ENCODE measurements at places on chromosomes 13 and 19.

- DNase-seq: no peak
Measured at GRCh38 chr19:10624585-10624984, 768 bp upstream of the SLC44A2 start.

- DNase-seq: no peak
Measured at GRCh38 chr13:50074843-50075242, 59.6 kb downstream of the KCNRG start.

DNA sequence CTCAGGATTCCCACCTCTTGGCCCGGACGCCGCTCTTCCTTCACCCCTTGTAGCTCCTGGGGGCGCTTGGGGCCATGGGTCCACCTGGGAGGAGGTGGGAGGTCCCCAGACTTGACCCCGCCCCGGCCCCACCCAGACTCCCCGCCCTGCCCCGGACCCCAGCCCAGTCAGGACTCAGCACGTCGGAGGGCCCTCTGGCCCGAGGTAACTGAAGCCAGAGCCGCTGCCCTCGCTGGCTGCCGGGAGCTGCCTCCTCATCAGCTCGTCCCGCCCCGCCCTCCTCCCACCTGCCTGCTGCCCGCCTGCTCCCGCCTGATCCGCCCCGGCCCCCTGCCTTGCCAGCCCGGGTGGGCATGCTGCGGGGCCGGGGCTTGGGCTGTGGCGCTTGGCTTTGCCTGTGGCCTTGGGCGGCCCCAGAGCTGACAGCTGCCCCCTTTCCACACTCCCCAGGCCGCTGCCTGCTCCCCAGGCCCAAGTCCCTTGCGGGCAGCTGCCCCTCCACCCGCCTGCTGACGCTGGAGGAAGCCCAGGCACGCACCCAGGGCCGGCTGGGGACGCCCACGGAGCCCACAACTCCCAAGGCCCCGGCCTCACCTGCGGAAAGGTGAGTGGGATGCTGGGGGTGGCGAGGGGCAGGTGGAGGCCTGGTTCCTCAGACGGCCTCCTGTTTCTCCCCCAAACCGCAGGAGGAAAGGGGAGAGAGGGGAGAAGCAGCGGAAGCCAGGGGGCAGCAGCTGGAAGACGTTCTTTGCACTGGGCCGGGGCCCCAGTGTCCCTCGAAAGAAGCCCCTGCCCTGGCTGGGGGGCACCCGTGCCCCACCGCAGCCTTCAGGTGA is 9.4 kb downstream of the ARHGAP33 start:
- no peak for DNase-seq

DNA sequence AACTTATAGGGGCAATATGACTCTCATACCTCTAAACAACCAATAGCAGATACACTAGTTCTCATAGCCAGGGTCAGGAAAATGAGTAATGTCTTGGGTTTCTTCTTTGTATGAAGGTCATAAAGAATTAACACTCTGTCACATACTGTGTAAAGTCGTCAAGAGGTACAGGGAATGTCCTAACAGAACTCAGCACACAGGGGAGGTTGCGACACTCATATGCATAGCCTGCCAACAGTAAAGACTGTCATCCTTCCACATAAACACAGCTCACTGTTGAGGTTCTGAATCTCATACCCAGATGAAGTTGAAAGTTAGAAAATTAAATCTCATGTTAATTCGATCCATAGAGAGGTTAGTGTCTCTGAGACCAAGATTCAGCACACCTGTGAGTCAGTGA is 34.2 kb upstream of the ZNF254 start:
- no peak for DNase-seq

DNA sequence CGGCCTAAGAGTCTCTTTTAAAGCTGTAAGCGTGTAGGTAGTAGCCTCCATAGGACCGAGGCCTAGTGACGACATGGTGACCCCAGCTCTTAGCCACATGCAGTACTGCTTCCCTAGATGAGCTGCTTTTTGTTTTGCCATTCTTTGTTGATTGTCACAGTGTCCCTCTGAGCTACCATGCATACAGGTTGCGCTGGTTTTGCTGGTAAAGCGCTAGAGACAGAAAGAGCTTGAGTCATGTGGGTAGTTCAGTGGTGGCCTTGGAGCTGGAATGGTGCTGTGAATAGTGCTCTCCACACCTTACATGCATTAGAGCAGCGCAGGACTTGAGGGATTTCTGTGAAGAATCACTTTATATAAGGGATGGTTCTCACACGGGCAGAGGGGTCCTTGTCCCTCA is 5.1 kb downstream of the HNRNPM start:
- DNase-seq: no peak

- no peak for DNase-seq
Measured at GRCh38 chr19:8491574-8491973, 10.9 kb downstream of the PRAM1 start.

- DNase-seq: no peak
Measured at GRCh38 chr13:66138172-66138811, 1091.8 kb downstream of the PCDH9 start.

- DNase-seq: no peak
Measured at GRCh38 chr19:55441319-55441691, 1.8 kb downstream of the SHISA7 start.

GRCh38 chr13:60411464-60411863 is 14.4 kb downstream of the TDRD3 start:
- DNase-seq: no peak

DNA sequence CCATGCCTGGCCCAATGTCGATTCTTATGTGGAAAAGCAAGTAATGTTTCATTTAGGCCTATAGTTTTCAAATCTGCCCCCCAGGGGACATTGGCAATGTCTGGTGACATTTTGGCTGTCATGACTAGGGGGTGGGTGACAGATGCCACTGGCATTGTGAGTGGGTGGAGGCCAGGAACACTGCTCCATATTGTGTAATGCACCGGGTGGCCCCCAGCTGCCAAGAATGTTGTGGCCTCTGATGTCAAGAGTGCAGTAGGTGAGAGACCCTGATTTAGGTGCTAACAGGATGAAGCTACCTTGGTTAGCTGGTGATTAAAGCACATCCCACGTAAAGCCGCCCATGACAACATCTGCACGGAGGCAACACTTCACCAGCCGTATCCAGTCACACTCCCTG is 10.8 kb downstream of the C19orf44 start:
- DNase-seq: no peak

DNA sequence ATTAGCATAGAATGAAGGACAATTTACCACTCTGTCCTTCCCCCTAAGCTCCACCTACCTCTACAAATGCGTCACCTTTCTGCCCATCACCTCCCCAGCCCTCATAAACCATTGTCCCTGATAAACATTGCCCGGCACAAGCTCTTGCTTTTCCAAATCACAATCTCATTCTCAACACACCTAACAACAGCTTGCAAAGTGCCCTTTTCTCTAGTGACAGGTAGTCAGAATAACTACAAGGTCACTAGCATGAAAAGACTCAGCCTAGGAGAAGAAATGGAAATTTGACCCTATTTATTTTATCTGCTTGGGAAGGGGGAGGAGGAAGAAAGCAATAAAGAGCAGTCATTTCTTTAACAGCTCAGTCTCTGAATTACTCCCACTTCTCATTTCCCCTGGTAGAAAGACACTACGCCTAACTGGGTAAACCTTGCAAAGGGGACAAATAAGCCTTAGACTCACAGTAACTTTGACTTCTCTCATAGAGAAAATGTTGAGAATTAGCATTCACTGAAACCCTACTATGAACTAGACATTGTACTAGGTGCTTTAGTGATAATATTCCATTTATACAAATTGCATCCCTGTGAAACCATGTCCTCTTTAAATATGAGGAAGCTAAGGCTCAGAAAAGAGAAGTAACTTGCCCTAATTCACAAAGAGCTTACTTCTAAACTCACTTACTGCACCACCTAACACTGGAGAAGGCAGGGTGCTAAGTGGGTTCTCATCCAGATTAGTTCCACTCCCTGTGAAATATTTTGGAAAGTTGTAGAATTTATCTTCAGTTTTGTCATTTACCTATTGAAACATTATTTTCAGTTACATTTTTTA is 116.2 kb upstream of the FNDC3A start:
- DNase-seq: no peak

DNA sequence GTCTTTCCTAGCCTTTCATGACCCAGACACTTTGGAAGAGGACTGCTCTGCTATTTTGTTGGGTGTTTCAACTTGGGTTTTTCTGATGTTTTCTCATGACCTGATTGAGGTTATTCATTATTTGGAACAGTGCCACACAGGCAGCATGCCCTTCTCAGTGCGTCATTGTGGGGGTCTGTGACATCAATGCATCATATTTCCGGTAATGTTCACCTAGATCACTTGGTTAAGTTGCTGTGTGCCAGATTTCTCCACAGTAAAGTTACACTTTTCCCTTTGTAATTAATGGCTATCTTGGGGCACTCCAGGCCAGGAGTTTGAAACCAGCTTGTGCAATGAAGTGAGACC is 124.4 kb downstream of the SIPA1L3 start:
- no peak for DNase-seq

DNA sequence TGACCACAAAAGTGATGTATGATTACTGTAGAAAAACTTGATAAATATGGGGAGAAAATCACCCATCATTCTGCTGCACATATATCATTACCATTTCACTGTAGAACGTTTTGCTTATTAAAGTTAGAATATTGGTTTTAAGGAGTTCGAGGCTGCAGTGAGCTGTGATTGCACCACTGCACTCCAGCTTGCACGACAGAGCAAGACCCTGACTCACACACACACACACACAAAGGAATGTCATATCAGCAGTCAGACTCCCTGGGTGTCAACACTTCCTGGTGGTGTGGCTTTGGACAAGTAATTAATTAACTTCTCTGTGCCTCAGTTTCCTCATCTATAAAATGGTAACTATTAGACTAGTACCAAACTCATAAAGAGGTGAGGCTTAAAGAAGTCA is 11.3 kb upstream of the PNMA8A start:
- no peak for DNase-seq

DNA sequence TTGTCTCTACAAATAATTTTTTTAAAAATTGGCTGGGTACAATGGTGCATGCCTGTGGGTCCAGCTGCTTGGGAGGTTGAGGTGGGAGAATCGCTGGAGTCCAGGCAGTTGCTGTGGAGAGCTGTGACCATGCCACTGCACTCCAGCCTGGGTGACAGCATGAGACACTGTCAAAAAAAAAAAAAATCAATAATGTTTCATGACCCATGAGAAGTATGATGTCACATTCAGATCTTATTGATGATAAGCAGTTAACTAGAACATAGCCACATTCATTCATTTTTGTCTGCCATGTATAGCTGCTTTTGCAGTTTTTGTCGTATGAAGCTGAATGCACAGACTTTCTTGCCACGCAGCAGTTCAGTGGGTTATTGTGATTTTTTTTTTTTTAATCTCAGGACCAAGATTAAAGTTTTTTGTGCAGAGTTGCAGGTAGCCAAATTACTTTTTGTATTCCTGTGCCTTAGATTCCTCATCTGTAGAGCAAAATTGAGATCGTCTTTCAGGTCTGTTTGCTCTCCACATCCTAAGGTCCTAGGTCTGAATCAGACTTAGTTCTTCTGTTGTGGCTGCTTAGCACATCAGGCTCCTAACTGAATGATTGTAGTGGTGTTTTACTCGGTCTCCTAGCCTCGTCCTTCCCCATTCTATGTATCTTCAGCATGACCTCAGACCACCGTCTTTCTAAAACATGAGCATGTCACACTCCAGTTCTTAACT is 145.2 kb downstream of the GGACT start:
- no peak for DNase-seq

DNA sequence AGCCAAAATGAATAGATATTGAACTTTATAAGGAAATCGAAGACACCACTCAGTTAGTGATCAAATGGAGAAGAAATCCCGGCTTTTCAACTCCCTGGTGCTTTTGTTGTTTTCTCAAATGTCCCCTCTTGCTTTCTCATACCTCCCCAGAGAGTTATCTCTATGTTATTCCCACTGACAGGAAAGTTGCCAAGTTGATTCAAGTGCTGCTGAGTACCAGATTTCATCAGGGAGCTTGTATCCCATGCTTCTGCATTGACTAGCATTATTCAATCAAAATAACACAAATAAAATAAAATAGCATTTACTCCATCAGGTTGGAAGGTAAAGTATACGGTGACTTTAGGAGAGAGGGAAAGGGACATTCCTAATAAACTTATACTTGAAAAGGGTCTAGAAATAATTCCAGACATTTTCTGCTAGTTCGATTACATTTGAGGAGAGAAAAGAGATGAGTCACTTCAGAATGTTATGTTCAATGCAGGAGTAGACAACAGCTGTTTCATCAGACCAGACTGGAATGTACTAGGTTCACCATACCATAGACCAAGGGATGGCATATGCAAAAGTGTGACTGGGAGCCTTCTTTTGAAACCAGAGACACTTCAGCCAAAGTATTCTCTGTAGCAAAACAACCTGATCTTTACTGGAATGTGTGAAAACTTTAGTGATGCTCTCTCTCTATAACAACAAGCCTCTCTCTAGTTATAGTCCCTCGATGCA is 397.8 kb downstream of the FGF14 start:
- DNase-seq: no peak

DNA sequence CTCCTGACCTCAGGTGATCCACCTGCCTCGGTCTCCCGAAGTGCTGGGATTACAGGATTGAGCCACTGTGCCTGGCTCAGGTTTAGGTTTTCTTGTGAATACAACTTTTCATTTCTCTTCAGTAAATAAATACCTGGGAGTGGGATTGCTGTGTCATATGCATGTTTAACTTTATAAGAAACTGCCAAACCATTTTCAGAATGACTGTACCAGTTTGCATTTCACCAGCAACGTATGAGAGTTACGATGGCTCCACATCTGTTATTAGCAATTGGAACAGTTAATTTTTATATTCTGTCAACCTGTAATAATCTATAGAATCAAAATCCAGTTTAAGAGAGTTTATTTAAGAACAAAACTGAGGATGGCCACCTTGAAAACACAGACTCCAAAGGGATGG is 52.2 kb downstream of the TEX26 start:
- DNase-seq: no peak

DNA sequence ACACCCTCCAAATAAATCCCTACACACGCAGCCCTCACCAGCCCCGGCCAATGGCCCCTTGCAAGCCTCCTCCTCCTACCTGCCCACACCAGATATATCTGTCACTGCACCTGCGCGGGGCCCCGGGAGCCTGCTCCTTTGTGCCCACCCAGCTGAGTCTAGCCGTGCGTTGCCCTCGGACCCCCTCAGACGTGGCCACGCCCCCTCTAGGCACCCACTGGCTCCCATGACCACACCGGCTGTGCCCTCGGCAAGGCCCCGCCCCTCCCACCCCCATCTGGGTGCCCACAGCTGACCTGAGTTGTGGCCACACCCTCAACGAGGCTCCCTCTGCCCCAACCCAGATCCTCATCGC is 6.3 kb upstream of the PNPLA6 start:
- DNase-seq: no peak

- DNase-seq: no peak
Measured at GRCh38 chr13:23901365-23901764, 4.1 kb upstream of the C1QTNF9B start.
